ENCODE measurements at places on chromosomes 7 and 10.

DNA sequence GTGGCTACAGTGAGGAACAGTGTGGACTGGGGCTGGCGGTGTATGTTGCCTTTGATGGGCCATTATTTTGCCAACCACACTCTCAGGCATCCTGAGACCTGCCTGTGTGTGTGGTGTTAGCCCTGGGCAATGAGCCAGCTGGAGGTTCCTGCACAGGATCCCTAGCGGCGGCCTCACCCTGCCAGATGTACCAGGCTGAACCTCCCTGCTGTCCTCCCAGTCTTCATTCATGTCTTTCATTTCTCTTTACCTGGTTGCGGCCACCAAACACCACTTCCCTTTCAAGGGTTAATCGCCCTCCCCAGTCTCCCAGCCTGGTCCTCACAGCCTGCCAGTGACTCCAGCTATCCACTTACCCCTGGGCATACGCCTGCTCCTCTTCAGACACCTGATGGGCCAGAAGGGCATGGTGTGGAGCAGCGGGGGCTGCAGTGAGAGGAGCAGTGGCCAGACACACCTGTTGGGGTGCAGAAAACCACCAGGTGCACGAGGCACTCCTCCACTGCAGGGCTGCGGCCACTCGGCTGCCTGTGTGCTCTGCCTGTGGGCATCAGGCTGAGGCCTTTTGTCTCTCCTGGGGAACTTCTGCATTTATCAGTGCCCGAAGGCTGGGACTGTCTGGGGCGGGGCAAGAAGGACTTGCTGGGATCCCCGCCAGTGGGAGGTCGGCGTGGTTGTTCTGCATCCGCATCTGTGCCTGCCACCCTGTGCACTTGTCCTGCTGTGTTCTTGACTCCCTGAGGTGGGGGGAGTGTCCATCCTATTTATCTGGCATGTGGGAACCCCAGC, 111.6 kb downstream of the ARHGAP22 start:
- DNase-seq, result peak; percentile 21

DNA sequence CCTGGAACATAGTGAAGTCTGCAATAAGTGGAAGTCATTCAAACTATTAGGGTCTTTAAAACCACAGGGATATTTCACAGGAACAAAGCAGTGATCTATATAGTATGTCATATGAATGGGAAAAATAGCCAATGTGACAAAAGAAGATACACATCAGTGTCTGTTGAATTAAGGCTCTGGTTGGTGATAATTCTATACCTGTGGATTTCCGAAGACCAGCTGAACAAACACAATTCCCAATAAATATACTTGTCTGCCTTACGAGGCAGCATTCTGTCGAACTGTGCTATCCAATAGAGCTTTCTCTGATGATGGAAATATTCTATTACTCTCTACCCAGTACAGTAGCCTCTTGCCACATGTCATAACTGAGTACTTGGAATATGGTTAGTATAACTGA, 55.9 kb upstream of the CAV2 start:
- DNase-seq, result no peak

GRCh38 chr10:98135222-98135899, 904 bp downstream of the R3HCC1L start:
- no peak for DNase-seq

DNA sequence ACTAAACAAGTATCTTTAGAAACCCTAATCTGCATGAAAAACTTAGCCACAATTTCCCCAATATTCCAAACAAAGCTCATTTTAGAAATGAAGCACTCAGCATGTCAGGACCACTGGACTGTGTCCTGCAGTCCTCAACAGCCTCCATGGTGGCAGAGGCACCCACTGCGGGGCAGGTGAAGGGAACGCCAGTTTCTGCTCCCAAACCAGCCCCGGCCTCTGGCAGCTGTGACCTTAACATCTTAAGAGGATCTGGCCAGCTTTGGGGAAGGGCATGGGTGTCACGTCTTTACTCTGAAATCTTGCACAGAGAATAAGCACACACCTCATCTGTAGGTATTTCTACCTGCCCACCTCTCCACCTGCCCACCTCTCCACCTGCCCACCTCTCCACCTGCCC, 262.7 kb downstream of the DNAJB6 start:
- no peak for DNase-seq

DNA sequence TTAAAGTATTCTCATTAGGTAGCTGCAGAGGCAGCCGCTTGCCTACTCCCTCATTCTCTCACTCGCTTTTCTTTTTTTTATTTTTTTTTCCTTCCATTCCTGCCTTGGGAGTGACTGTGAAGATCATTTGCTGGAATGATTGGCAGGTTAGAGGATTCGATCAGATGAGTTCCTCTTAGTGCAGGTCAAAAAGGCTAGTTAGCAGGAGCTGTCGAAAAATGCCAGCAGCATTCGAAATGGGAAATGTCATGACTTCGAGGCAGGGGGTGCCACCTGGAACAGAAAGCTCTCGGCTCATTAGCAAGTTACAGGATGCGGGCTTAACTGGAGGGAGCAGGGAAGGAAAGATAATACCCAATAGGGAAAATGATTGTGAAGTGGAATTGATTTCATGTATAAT, 137.5 kb upstream of the FZD1 start:
- no peak for DNase-seq

- DNase-seq, result no peak
These were observed 957.0 kb downstream of the LRMDA start for GRCh38 chr10:76388321-76389023.

- no peak for DNase-seq
These were observed 36.4 kb upstream of the CARD11 start for GRCh38 chr7:3080106-3080505.
